HepG2 (cell line): ENCODE measurements at places on chromosomes 7 and 10. TPM values are rescaled to one million over a fixed set of nuclear protein-coding genes. Genes with fewer than 3 reads are reported as not detected.
A peak's percentile ranks its signal among the peaks of the same experiment; 100 is the strongest.

Gene TECPR1
- total RNA-seq: 6.3 and 8.3 TPM in 2 replicates

- DNase-seq: peak; percentile 66
Measured at GRCh38 chr10:92517034-92517655, 56.7 kb downstream of the IDE start.

DNA sequence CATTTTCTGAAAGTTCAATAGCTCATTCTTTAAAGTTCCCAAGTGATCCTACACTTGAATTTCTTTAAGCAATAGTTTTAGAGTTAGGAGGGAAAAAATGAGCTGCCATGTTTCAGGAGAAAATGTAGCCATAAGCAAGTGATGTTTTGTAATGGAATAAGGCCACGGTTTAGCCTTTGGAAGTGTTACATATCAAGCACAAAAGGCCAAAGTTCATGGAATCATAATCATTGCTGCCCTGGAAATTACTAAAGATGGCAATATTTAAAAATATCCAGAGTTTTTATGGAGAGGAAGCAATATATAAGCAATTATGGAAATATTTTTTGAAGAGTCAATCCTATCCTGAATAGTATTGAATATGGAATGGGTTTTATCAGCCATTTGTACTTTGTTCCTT lies 68.4 kb downstream of the ETV1 start:
- no peak for DNase-seq

- DNase-seq: no peak
Measured at GRCh38 chr7:108724251-108725100, 154.8 kb downstream of the DNAJB9 start.

DNA sequence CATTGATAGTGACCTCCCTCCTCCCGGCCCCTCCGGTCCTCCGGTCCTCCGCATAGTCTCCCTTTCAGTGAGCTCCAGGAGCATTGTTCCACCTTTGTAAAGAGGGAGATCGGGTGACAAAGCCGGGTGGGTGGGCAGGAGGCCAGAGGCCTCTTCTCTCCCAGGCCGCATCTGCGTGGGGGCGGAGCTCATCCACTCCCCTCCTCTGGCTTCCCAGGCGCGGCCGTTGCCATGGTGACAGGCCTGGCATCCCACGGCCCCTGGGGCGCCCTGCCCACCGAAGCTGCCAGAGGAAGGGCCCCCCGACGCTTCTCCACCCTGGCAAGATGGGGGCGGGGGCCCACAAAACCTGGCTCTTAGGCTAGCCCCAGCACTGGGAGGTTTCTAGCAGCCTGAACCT lies 4.4 kb upstream of the FZD9 start:
- DNase-seq: no peak

- DNase-seq: no peak
Measured at GRCh38 chr7:14073543-14073942, 84.1 kb upstream of the ETV1 start.
